ENCODE measurements at places on chromosomes 2 and 18. TPM values are rescaled to one million over a fixed set of nuclear protein-coding genes. Genes with fewer than 3 reads are reported as not detected.

PRLH gene
- total RNA-seq, result not detected

GRCh38 chr2:121197369-121198091, 87.5 kb downstream of the TFCP2L1 start:
- peak; percentile 95 for DNase-seq

DNA sequence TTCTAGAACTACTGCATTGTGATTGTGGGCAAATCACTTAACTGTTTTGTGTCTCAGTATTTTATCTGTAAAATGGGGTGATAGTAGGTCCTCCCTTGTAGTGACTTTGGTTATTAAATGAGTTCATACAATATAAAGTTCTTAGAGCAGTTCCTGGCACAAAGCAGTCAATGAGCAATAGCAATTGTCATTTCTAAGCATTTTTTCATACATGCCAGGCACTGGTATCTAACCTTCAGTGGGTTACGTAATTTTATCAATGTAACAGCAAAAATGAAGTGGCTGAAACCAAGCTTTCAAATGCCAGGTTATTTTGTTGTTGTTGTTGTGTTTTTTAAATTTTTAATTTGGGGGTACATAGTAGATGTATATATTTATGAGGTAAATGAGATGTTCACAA, 401.9 kb downstream of the MEIS1 start:
- no peak for DNase-seq

GRCh38 chr2:33929467-33929866, 330.4 kb upstream of the FAM98A start:
- no peak for DNase-seq

DNA sequence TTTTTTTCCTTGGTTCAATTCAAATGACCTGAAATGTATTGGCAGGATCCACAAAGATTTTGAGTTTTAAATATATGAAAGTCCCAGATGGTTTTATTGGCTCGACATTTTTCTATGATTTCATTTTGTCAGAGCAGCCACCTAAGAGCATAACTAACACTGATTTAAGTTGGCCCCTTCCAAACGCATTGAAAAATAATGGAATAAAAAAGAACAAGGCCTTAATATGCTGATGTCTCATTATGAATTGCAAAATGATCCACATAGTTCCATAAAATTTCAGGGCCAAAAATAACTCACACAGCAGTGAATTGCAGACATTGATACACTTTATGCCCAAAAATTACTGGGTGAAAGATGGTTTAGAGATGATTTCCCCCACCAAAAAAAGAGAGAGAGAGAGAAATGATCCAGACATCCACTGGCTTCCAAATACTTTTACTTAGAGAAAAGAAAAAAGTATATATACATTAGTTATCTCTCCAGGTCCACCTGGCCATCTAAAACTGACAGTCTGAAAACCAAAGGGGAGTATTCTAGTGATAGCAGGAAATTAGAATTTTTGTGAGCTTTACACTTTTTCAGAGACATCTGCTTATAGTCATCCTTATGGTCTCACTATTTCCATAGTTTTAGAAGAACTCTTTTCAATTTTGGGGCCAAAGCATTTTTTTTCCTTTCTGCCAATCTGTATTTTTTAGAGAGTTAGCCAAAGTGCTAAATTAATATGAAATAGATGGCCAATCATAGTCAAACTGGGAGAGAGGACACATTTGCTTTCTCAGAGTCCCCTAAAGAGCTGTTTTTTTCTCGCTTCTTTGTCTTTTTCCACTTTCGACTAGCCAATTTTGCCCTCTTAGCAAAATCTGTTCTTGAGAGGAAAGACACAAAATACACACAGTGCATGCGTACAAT, 213.5 kb upstream of the RND3 start:
- no peak for DNase-seq

SERPINB13 gene
- total RNA-seq, result 8.8 TPM

GULP1 gene
- 49.7 TPM for total RNA-seq

- peak; percentile 45 for DNase-seq
These were observed 65.1 kb downstream of the CUL3 start for GRCh38 chr2:224520064-224520463.

ABCG8 gene
- total RNA-seq, result not detected

DNA sequence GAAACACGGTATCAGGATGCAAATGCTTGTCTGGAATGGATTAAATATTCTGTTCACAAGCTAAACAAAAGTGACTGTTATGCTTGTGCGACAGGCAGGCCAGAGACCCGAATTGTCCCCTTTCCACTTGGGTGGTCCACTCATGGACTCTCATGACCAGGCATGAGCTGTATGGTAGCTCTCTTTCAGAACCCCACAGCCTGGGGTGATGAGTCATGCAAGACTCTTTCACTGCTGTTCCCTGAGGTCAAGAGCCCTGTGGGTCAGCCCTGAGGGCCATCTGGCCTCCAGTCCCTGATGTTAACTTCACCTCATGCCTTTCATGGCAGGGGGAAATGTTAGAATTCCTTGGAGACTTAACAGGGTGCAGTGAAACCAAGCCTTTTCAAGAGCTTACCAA, 13.7 kb upstream of the SAP130 start:
- no peak for DNase-seq

- DNase-seq, result no peak
These were observed 107.2 kb downstream of the SOX11 start for GRCh38 chr2:5799348-5799747.

DNA sequence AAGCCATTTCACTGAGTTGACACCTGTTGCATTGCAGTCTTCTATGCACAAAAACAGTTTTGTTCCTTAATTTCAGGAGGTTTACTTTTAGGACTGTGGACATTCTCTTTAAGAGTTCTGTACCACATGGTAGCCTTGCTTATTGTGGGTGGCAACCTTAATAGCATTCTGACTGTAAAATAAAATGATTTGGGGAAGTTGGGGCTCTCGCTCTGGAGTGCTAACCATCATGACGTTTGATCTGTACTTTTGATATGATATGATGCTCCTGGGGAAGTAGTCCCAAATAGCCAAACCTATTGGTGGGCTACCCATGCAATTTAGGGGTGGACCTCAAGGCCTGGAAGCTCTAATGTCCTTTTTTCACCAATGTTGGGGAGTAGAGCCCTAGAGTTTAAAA, 3.4 kb downstream of the CTLA4 start:
- DNase-seq, result no peak

GRCh38 chr2:157363612-157364101, 38.0 kb upstream of the ERMN start:
- DNase-seq, result peak; percentile 12

PLB1 gene
- total RNA-seq, result 4.2 TPM

- peak; percentile 38 for DNase-seq
These were observed 40.9 kb downstream of the GATA6 start for GRCh38 chr18:22210311-22210754.

DNA sequence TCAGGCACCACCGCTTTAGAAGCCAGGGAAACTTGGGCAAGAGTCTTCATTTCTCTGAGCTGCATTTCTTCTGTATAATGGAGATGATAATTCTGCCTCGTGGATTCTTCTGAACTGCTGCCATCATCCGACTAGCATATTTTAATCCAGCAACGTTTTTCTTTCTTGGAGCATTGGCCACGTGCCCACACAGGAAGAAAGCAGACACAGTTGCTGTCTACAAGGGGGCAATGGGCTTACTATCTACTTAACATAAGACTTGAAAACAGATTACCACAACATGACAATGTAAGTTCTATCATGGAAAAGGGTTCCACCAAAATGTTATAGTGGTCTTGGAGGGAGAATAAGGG, 176.5 kb downstream of the FAM210A start:
- no peak for DNase-seq

DNA sequence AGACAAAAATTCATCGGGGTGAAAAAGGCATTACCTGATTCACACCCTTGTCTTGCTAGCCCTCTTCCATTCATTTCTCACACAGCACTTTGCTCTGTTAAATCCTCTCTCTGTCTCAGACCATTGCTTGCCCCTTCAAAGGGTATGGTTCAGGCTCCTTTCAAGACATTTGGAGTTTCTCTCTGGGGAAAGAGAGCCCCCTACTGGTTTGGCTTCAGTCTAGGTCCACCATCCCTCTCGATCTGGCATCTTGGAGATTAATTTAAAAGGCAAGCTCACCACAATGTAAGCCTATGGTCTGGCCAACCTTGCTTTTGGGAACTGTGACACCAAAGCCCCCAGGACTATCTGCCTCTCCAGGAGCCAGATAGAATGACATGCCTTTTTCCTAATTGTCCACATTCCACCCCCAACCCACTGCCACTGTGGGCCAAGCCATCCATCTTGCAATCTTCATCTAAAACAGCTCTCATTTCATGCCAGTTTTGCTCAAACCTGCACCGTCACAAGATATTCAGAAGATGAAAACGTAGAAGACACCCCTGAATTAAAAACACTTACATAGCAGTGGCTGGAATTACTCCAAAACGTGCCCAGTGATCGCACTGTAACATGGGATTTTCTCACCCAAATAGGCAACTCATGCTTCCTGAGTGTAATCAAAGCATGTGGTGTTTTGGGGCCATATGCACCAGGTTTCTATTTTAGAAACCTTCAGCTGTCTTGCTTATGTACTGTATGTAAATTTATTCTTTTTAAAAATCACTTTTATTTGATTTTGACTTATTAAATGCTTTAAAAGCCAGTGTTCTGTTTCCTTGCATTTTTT, 93.9 kb downstream of the FARSB start:
- DNase-seq, result peak; percentile 39

ST8SIA3 gene
- not detected for total RNA-seq

DNA sequence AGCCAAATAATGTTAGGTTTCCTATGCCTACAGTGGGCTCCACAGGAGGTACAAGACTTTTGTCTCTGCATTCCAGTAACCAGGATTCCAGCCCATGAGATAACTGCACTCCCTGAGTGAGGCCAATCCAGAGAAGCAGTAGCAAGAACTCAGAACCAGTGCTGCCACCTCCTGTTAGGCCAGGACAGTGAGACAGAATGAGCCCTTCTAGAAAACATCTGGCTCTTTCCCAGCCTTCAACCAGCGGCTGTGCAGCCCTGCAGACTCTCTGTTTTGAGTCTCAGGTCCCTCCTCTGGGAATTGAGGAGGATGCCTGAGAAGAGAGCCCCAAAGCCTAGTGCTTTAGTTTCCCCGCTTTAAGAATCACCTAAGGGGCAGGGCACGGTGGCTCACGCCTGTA, 44.2 kb downstream of the ARID5A start:
- DNase-seq, result peak; percentile 10

GKN1 gene
- total RNA-seq, result not detected

GRCh38 chr2:227228061-227228667, 63.7 kb downstream of the COL4A3 start:
- peak; percentile 59 for DNase-seq

DNA sequence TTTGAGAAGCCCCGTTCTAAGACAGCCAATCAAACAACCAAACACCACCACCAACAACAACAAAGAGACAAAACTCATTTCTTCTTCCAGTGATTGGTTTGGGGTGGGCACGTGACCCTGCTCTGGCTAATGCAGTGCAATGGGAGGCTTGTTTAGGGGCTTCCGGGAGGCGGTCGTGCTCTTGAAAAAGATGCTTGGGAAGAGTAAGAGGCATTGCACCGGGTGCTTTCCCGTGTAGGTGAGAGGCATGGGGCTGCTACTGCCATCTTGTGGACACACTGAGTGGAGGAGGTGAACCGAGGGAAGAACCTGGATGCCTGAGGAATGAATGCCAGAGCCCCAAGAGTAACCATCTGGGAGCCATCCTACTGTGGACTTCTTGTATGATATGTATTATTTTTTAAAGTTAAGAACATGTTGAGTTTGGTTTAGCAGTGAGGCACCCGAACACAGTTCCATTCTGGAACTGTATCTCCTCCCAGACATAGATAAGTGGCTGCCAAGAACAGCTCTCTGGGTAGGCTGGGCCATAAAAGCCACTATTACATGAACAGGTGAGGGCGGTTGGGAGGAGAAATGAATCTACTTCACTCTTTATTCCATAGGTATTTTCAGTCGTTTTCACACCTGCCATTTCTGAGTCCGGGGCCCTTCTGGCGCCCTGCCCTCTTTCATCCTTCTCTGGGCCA, 19.1 kb upstream of the ARHGAP25 start:
- DNase-seq, result peak; percentile 62

DNA sequence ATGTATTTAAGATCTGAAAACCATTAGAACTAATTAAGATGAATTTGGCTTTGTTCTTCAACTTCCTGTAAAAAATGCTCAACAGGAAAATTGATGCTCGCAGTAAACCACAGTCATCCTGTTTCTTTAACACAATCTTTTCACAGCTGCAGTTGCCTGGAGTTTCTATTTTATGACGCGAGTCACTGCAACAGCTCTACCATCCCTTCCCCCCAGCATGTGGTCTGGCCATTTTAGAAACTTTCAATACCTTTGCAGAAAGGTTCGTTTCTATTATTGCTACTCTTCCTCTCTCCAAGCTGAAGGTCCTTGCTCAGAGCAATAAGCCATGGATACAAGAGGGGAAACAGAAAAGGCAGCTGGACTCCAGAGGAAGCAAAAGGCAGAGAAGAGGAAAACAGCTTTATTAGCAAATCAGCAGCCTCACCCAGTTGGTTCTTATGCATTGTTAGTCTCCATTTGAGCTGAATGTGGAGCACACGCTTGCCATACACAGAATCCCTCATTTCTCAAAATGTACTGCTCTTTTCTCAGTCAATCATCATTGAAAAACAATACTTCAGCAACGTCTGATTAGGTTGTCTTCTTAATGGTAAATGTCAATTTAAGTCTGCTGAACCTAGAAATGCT, 3.9 kb downstream of the WIPF1 start:
- peak; percentile 48 for DNase-seq
